ENCODE measurements at places on chromosomes 5 and 9.
A peak's percentile ranks its signal among the peaks of the same experiment; 100 is the strongest.

DNA sequence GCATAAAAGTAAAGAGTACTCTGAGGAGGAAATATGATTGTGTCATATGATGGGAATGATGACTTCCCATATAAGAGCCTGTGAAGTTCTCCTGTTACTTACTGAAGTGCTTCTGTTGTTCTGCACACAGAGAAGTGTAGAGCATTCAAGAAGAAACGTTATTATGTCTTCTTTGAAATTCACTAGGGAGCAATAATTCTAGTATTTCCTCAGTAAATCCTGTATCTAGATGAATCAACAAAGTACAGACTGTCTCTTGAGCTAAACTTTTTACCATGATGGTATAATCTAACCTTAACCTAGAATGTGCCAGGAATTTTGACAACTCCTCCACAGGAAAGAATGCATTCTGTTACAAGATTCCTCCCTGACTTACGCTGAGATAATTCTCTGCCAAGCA, 18.9 kb upstream of the GHR start:
- no peak for DNase-seq

GRCh38 chr9:31790720-31791119, 593.7 kb upstream of the ACO1 start:
- peak; percentile 14 for DNase-seq

DNA sequence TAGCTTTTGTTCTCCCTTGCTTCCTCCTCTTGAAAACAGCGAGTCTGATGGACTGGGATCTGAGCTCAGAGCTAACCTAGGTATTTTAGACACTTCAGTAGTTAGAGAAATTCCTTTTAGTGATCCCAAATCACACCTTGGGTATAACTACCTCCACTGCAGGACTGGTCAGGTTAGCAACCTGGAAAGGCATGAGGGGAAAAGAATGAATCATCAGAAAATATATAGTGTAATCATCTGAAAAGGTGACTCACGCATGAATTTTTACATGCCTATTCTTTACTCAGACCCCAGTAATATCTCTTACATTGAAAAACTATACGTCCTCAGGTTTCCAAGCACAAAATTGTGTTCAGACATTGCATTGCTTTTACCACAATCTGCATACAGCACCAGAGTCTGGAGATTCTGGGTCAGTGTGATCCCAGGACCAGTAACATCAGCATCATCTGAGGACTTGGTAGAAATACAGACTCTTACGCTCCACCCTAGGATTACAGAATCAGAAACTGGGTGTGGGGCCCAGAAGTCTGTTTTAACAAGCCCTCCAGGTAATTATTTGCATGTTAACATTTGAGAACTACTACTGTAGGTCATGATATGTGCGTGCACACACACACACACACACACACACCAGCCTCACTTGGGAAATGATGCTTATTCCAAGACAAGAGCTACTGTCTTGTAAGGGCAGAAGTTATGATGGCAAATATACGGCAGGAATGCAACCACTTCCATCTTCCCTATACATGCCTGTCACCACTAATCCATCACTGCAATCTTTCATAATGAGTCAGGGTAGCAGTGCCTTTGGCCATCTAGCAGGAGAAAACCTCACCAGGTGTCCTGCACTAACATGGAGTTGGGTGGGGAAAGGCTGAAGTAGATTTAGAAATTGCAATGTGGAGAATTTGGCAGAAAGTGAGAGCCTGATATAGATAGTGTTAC, 271.6 kb upstream of the MAP3K1 start:
- DNase-seq: peak; percentile 78

GRCh38 chr5:126645132-126645531, 44.4 kb downstream of the PHAX start:
- DNase-seq: no peak

- no peak for DNase-seq
Measured at GRCh38 chr5:90182726-90183125, 226.8 kb downstream of the CETN3 start.

DNA sequence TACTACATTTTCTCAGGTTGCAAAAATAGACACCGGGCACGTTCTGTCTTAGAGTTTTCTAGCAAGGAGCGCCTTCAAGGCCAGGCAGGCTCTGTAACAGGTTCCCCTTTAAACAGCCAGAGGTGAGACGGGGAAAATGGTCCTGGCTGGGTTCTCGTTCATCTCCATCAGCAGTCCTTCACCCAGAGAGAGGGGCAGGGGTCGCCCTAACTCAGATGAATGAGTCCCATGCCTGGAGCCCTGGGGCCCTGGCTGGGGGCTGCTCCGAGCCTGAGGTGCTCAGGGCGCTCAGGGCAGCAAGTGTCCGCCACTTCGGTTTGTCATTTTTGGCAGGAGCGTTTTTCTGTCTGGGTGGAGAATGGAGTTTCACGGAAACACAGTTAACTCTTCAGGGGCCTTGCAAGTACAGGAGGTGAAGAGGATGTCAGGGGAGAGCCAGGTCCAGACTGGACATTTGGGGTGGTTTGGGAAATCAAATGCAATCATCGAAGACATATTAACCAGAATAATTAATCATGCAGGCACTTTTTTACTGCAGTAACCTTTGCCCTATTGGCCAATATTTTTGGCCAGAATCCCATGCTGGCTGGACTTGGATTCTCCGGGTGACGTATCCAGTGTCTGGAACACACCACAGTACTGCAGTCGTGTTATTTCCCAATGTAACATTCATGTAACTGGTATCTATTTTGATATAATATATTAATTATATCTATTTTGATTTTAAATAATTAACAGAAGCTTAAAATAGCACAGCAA, 2.9 kb downstream of the NTNG2 start:
- no peak for DNase-seq

- DNase-seq: no peak
Measured at GRCh38 chr9:120729791-120730241, 15.5 kb upstream of the MEGF9 start.

GRCh38 chr9:98249771-98250170, 5.7 kb downstream of the TBC1D2 start:
- DNase-seq: no peak

DNA sequence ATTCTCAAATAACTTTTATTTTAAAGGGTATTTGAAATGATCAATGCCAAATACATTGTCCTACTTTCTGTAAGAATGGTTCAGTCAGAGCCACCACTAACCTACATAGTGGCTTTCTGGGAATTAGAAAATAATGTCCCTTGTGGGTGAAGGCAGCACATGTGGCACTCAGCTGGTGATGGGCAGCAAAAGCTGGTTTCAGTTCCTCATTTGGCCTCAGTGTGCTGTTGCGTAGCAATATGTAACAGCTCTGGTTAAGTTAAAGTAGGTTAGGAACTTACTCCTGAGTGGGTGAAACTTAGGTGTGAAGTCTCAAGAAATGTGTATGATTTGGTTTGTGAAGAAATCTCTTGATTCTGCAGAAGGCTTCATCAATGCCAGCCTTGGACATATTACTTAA, 99.6 kb upstream of the SPEF2 start:
- DNase-seq: no peak

DNA sequence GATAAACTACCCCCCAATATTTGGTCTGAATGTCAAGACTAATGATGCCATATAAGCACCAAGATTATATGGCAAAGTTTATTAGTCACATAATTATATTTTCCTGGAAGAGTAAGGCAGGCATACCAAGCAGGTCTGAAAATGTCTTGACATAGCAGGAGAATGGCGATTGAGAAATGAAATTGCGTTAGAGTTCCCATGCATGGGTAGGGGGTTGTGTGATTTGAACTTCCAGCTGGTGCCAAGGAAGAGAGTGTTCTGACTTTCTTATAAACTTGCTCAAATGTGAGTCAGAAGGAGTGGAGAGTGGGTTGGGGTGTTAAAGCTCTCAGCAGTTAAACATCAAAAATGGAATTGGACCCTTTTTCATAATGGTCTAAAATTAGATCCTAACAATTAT, 1200.6 kb upstream of the ACO1 start:
- no peak for DNase-seq

- peak; percentile 72 for DNase-seq
Measured at GRCh38 chr5:132086277-132086794, 12.7 kb downstream of the CSF2 start.

- no peak for DNase-seq
Measured at GRCh38 chr5:94423411-94423810, 195.0 kb downstream of the KIAA0825 start.

DNA sequence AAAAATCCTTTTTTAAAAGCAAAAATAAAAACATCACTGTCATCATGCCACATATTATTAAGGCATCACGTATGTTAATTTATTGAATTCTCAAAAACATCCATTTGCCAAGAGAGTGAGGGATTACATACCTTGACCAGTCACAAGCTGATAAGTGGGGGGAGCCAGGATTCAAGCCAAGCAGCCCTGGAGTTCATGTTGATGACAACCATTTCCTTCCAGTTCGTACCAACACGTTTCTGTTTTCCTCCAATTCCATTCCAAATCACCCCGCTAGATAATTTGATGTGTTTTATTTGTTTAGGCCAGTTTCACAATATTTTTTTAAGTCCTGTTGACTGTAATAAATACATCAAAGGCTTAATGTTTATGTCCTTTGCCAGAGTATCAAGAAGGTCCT, 53.0 kb downstream of the SLC1A3 start:
- no peak for DNase-seq

DNA sequence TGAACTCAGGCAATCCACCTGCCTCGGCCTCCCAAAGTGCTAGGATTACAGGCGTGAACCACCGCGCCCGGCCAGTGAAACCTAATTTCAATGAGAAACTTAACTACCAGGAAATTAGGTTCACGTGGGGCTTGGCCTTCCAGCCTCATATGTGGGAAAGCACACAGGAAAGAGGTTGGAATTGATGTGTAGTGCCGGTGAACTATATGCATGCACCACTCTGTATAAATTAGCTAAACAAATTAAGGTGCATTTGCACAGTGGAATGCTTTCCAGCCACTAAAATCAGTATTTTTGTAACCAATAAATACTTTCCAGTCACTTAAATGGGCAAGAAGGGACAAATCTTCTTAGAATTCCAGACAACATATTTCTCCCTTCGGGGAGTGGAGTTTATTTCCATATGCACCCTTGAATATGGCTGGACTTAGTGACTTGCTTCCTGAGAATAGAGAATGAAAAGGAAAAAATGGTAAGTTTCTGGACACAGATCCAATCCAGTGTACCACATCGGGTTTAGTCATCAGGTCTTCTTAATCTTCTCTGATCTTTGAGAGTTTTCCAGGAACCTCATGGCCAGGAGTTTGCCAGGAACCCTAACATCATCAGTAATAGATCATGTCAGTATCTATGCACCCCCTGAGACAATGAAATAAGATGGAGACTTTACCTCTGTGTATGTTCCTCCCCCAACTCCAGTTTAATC, 24.9 kb downstream of the ATOX1 start:
- no peak for DNase-seq

All from epithelial cell of prostate (primary cell).